ENCODE measurements at places on chromosomes 1 and 21.

DNA sequence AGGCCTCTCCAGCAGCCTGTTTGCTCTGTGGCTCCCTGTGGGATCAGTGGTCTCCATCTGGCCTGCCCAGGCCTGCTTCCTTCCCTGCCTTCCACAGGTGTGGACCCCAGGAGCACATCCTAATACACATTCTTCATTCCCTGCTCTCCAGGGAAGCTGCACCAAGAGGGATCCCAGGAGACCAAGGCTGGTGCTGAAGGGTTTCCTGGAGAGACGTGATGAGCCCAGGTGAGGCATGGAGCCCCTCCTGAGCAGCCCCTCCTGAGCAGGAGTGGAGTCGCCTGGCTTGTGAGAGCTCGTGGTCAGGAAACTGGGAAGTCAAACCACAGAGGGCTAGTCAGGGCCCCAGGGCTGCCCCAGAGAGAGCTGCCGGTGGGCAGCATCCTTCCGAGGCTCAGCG is 561.4 kb downstream of the MATN1 start:
- no peak for DNase-seq

- DNase-seq: no peak
Measured at GRCh38 chr1:160077486-160077885, 3.9 kb upstream of the KCNJ9 start.

- DNase-seq: no peak
Measured at GRCh38 chr1:205072881-205073280, 11.4 kb downstream of the TMEM81 start.

- DNase-seq: no peak
Measured at GRCh38 chr1:83769072-83769471, 229.9 kb downstream of the TTLL7 start.

DNA sequence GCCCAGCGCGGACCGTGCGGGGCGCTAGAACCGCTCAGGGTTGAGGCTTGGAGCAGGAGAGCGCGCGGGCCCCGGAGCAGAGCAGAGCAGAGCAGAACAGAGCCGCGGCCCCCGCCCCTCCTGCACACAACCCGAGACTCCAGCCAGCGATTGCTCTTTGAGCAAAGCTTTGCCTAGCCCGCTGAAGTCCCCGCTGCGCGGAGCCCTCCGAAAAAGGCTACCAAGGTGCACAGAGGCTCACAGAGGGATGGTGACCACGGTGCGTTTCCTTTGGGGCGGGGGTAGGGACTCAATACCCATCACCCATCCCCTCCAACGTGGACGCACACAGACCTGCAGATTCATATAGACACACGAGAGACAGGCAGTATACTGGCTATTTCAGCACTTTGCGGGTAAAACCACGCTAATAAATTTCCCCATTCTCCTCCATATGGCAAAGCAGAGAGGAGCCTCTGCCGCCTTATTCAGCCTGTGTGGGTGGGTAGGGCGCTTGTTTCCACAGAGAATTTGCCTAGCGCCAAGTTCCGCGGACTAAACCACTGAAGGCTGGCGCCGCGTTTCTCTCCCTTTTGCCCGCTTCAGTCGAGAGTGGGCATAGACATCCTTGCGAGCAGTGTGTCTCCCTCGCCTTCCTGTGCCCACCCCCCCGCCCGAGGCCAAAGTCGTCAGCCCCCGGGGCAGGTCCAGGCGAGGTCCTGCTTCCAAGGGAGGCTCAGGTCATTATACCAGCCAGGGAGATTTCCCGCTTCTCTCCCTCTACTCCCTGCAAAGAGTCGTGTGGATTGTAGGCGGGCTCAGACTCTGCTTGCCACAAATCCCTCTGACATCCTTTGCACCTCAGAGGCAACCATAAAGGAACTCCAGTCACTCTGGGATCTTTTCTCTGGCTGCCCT is 8.5 kb downstream of the HLX start:
- no peak for DNase-seq

DNA sequence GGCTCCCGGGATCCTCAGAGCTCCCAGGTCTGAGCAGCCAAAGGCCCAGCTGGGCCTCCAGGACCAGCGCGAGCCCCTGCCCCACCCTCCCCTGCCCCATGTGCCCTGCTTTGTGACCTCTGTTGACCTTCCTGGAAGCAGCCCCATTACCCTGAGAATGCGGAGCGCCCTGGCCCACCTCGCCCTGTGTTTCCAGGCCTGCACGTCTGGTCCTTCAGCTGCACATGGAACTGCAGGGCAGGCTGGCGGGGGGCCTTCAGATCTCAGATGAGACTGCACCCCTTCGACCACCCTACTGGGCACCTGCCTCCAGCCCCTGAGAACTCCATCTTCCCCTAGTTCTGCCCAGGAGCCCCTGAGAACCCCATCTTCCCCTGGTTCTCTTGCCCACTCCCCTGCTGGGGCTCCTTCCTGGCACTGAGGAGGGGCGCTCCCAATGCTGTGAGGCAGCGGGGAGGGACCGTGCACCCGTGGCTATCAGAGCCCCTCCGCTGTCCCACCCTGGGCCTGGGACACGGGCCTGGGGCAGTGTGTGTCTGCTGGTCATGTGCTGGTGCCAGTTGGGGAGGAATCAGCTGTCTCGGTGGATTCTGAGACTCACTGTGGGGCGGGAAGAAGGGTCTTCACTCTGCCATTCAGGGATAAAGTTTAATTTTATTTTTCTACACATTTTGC is 25.1 kb downstream of the TMEM201 start:
- DNase-seq: no peak

DNA sequence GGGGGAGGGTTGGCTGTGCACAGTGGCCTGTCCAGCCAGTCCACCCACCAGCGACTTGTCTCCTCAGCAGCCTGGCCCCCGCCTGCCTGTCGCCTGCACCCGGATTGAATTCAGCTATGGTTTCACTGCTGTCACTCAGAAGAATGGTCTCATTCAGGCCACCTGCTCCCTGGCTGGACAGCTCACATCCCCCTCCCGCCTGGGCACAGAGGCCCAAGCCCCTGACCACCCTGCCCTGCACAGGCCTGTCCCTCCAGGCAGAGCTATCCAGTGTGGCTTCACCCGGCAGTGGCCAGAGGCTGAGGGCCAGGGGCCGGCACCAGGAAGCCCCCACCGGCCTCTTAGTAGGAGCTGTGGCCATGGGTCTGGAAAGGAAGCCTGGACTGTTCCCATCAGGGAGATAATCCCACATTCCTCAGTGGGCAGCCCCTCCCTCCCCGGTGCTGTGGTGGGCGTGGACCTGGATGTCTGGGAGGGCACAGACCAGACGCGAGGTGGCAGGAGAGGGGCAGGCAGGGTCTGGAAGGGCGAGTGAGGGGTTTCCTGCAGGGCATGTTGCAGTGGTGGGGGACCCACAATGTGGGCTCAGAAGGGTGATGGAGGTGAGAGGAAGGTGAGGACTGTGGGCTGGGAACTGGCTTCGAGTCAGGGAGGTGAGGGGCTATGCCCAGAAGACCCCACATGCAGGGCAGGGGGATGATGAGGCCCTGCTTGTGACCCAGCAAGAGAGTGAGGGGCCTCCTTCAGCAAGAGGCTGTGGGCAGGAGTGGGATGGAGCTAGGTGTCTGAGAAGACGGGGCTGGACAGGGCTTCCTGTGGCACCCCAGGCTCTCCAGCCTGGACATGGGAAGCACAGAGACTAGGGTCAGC is 30.4 kb downstream of the WNT9A start:
- no peak for DNase-seq

GRCh38 chr1:203624341-203624712 is 2.3 kb upstream of the ATP2B4 start:
- DNase-seq: no peak
